ENCODE measurements at places on chromosomes 5 and 9.

DNA sequence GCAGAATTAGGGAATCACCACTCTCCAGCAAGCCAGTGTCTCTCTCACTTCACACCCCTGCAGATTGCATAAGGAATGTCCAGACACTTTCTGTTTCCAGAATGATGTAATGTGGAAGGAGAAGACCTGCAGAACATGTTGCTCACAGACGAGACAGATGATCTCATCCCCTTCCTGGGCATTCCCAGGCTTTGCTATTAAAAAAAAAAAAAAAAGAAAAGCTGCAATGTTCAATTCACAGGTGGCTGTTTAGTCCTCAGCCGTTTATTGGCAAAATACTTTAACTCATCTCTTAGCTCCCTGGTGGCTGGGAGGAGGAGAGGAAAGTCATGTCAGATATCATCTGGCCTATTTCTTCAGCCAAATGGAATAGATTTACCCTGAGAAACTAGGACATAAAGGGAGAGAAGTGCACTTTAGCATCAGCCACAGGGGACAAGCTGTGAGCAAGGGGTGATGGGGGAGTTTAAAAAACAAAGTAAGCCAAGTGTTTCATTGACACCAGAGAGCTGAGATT, 95.9 kb upstream of the TNC start:
- DNase-seq: no peak

DNA sequence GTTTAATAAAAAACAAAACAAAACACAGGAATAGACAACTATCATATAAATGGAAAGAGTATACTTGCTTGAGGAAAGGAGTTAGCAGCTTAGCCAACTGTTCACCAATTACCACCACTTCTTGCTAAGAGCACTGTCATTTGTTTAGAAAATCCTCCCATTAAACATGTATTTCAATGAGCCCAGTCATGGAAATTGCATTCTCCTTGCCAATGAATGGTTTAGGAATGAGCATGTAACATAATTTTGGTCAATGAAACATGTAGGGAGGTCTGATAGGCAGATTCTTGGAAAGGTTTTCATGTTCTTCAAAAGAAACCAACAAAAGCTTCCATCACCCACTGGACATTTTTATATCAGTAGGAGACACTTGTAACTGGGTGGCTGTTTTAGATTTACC, 502.8 kb upstream of the PAPPA start:
- no peak for DNase-seq

DNA sequence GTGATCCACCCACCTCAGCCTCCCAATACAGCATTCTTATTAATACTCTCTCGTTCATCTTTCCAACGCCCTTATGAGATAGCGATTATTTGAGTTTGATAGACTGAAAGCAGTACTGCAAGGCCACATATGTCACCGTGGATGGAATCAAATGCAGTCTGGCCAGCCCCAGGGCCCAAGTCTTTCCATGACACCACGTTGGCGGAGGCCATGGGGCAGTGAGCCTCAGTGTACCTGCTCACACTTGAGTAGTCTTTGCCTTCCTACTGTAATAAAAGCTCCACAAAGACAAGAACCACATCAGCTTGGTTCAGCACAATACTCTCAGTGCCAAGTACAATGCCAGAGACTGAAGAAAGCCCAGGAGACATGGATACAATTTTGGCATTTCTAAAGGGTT, 88.5 kb downstream of the TTLL11 start:
- DNase-seq: no peak

DNA sequence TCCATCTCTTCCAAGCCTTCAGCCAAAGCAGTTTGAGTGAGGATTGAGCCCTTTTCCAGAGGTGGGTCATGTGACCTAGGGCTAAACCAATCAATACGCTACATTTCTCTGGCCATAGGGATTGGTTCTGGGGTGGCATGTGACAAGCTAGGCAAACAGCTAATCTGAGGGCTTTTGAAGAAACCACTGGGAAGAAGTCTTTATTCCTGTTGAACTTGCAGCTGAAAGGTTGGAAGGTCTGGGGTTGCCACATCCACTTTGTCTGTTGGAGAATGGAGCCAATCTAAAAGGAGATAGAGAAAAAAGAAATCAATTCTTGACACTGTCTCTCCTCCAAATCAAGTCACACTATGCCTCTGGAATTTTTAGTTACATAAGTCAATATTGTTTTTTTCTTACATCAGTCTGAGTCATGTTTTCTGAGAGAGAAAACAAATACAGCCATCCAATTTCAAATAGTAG, 637.8 kb upstream of the WWC1 start:
- no peak for DNase-seq

DNA sequence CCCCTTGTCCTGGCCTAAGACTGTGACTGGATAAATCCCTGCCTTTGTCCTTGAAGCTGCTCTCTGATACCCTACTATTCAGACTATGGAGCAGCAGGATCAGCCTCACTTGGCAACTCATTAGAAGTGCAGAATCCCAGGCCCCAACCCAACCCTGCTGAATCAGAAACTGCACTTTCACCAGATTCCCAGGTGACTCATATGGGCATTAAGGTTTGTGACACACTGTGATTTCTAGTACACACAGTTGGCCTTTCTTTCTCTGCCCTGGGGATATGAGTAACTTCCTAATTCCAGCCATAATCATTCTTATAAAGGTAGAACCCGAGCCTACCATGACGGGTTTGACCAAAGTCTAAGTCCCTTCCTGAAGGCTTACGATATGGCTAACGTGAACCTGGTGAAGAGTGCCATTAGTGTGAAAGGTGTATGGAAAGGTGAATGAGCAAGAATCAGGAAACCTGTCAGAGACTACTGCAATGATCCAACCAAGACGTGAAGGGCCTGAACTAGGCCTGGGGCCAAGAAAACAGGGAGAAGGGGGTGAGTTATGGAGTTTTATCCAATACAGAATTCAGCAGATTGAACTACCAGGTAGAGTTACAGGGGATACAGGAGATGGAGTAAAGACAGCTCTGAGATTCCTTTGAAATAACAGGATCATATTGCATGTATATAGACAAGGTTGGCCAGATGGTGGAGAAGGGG, 533.0 kb downstream of the BNC2 start:
- DNase-seq: no peak

DNA sequence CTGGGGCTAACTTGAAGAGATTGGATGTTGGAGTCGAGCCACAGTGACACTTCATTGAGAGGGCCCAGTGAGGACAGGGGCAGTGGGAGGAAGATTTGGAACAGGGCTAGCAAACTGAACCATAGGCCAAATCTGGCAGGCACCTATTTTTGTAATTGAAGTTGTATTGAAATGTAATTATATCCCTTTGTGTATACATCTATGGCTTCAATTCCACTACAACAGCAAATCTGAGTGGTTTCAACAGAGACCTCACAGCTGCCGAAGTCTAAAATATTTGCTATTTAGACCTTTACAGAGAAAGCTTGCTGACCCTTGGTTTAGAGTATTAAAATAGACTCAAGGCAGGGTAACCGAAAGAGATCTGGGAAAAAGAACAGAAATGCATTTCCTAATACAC, 4.7 kb upstream of the TNFSF8 start:
- DNase-seq: no peak

GRCh38 chr5:1759378-1759970, 40.2 kb downstream of the MRPL36 start:
- DNase-seq: no peak

DNA sequence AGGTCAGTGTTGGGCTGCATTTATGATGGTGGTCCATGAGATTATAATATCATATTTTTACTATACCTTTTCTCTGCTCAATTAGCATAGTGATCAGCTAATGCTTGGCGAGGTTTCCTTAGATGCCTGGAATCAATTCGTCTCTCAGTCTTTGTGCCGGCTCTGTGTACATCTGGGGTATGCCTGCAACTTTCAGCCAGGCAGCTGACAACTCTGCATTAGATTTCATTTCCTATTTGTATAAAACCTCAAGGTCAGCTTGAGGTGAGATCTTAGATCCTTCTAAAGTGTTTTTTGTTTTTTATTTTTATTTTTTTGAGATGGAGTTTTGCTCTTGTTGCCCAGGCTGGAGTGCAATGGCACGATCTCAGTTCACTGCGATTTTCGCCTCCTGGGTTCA, 86.8 kb downstream of the MELK start:
- DNase-seq: no peak

DNA sequence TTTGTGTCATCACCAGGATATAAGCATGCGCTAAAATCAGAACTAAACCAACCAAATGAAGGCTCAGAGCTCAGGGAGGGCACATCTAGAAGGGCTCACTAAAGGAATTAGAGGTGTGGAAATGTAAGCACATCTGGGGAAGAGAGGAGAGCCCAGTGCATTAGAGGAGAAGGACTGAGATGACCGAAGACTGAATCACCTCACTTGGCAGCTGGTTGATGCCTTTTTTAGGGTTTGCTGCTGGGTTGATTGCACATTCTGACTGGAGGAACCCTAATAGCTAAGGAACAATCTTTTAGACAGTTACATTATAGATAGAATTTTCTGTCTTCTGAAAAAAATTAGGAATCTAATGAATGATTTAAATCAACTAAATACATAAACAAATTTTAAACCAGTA, 8.2 kb upstream of the IFNA21 start:
- no peak for DNase-seq

GRCh38 chr5:11904265-11904906, at the start of gene CTNND2:
Gene CTNND2 (minus strand): TSS chr5:11904446. CDS start chr5:11903853, 593 bp downstream.
- no peak for DNase-seq

- no peak for DNase-seq
These were observed 9.0 kb downstream of the CCDC69 start for GRCh38 chr5:151214614-151215545.

- no peak for DNase-seq
These were observed 34.8 kb upstream of the IL31RA start for GRCh38 chr5:55816342-55816741.

DNA sequence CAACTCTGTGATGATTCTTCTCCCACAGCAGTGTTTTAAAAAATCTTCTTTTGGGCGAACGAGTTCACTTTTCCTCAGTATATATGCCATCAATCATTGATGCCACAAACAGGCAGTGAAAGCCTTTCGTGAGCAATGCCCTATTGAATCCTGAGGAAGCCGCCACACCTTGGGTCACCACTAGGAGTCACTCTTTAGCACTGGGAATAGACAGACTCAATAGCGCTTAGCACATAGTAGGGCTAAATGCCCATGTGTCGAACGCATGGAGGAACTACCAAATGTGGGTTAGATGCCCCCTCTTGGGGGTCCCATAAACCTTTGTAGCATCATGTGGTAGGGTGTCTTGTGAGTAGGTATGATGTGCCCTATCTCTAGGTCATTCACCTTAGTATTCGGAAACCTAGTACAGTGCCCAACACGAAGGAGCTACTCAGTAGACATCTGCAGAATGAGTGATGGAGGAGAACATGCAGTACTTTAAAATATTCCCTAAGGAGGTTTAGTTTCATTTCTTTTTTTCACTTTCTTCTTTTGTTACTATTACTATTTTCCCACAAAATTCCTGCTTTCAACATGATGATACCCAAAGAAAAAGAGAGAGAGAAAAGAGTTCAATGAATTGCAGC, 603.7 kb downstream of the BNC2 start:
- DNase-seq: no peak

- no peak for DNase-seq
These were observed 1048.4 kb downstream of the MAT2B start for GRCh38 chr5:164553851-164554250.

- no peak for DNase-seq
These were observed 671.3 kb downstream of the LRRC70 start for GRCh38 chr5:63249960-63250359.

DNA sequence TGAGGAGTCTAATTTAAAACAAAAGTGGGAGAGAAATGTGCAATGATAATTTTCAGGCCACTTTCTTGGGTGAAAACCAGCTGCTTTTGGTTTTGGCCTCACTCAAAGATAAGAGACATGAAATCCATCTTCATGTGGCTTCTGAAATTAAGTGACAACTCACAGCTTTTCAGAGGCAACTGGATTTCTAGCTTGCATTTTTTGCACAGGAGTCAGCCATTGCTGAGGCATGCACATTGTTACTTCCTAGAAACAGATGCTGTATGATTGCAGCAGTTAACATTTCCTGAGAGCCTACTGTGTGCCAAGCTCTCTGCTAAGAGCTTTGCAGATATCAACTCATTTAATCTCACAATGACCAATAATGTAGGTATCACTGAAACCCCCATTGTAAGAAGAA, 562.6 kb downstream of the NR2F1-AS1 start:
- DNase-seq: no peak

- no peak for DNase-seq
These were observed 297.1 kb upstream of the CD180 start for GRCh38 chr5:67493676-67494075.

DNA sequence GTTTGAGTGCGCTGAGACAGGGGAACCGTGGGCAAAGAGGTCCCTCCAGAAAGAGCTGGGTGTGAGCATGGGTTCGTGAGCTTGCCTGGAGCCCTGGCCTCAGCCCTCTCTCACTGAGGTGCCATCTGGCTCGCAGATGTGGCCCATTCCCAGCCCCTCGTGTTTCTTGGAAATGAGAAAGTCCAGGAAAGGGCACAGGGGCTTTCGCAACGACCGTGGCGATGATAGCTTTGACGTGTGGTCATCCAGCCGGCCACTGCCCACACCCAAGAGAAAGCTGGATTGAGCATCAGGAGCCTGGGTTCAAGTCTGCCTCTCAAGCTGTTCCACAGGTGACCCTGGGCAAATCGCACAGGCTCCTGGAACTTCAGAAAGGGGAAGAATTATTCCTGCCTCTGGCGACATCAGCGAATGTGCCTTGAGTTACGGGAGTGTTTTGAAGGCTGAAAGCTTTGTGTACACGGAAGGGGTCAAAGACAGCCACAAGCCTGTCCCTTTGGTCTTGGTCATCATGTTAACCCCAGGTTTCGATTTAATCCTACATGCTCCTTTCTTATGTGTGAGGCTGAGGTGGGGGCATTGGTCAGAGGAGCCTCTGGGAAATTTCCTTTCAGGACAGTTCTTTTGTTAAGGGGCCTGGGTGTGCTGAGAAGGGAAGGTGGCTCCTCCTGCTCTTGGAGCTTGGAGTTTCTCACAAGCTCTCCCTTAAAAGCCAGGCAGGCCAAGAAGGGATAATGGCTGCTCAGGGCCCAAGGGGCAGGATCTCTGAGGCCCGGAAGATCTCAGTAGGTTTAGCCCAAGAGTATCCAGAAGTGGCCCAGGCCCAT, 41.7 kb upstream of the IL17B start:
- no peak for DNase-seq

DNA sequence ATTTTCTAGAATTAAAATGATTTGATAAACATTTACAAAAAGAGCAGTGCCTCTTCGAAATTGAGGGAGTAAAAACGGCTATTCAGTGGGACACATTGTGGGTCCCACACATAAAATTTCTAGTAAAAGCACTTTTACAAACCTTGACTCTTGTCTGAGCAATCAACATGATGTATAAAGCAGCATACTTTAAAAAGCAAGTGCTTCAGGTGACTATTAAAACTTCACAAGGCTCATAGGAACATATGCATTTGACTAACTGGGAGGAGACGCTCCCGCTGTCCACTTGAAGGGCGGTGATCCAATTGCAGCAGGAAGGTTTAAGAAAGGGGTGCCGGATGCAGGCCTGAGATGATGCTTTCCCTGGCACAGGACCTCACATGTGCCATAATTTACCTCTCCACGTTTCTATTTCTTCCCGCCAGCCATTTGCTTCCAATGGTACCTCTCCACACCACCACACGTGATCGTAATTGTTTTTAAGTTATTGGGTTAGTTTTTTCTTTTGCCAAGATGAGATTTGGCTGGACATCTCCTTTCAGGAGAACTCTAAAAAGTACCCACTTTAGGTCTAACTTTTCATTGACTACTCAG, 1.8 kb downstream of the MCTP1 start:
- DNase-seq: no peak

- DNase-seq: no peak
These were observed 182.4 kb downstream of the ACTL7B start for GRCh38 chr9:108673386-108673785.
